ENCODE measurements at places on chromosomes 6 and 20. TPM values are rescaled to one million over a fixed set of nuclear protein-coding genes. Genes with fewer than 3 reads are reported as not detected.

GRCh38 chr6:124670801-124671200 is 291.4 kb upstream of the RNF217 start:
- DNase-seq = no peak
- no peak overlapping the region for H3K4me3 ChIP-seq
- no peaks in the 10 kb centered on the region for H3K4me1 ChIP-seq
- no peaks in the 10 kb centered on the region for H3K27me3 ChIP-seq
- H3K27ac ChIP-seq = no peak overlapping the region

- no peak for DNase-seq
- H3K4me3 ChIP-seq = no peak overlapping the region
- H3K4me1 ChIP-seq = no peaks in the 10 kb centered on the region
- H3K36me3 ChIP-seq = no peaks in the 10 kb centered on the region
Observed at GRCh38 chr6:137765059-137765458, 102.0 kb upstream of the TNFAIP3 start.

GRCh38 chr6:84618046-84618752 is 146.2 kb downstream of the TBX18 start:
- H3K4me1 ChIP-seq = no peaks in the 10 kb centered on the region
- no peak for DNase-seq
- H3K27ac ChIP-seq = no peak overlapping the region
- H3K4me3 ChIP-seq = no peak overlapping the region
- H3K36me3 ChIP-seq = no peaks in the 10 kb centered on the region
- H3K27me3 ChIP-seq = no peaks in the 10 kb centered on the region

GRCh38 chr20:37529968-37530600 is 2.4 kb upstream of the BLCAP start:
- no peak overlapping the region for H3K27ac ChIP-seq
- peak; percentile 33 for DNase-seq
- H3K27me3 ChIP-seq = no peaks in the 10 kb centered on the region
- H3K4me3 ChIP-seq = no peak overlapping the region
- no peaks in the 10 kb centered on the region for H3K36me3 ChIP-seq

- no peak for DNase-seq
- no peak overlapping the region for H3K27ac ChIP-seq
- peaks cover 13% of the 10 kb centered on the region for H3K4me1 ChIP-seq
Observed at GRCh38 chr6:56850626-56851025, 104.3 kb upstream of the BEND6 start.

GRCh38 chr6:1987640-1988039 is 257.8 kb downstream of the GMDS start:
- H3K27me3 ChIP-seq = no peaks in the 10 kb centered on the region
- no peaks in the 10 kb centered on the region for H3K4me1 ChIP-seq
- H3K4me3 ChIP-seq = no peak overlapping the region
- H3K36me3 ChIP-seq = no peaks in the 10 kb centered on the region
- H3K27ac ChIP-seq = no peak overlapping the region

DNA sequence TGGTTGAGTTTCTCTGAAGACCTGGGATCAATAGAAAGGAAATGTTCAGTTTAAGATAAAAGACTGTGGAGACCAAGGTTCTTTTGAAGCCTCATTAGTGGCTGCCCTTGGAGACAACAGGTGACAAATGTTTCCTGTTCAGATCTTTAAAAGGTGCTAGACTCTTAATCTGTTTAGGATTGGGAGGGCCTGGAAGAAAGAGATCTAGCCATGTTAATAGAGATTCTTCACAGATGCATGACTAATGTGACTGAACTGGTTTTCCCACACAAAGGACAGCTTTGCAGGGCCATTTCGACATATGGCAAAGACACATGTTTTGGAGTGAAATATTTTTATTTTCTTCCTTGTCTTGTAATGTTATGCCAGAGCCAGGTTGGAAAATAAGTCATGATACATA is 82.2 kb downstream of the WDR27 start:
- H3K4me3 ChIP-seq = no peak overlapping the region
- no peaks in the 10 kb centered on the region for H3K4me1 ChIP-seq
- DNase-seq = no peak
- no peaks in the 10 kb centered on the region for H3K36me3 ChIP-seq

DNA sequence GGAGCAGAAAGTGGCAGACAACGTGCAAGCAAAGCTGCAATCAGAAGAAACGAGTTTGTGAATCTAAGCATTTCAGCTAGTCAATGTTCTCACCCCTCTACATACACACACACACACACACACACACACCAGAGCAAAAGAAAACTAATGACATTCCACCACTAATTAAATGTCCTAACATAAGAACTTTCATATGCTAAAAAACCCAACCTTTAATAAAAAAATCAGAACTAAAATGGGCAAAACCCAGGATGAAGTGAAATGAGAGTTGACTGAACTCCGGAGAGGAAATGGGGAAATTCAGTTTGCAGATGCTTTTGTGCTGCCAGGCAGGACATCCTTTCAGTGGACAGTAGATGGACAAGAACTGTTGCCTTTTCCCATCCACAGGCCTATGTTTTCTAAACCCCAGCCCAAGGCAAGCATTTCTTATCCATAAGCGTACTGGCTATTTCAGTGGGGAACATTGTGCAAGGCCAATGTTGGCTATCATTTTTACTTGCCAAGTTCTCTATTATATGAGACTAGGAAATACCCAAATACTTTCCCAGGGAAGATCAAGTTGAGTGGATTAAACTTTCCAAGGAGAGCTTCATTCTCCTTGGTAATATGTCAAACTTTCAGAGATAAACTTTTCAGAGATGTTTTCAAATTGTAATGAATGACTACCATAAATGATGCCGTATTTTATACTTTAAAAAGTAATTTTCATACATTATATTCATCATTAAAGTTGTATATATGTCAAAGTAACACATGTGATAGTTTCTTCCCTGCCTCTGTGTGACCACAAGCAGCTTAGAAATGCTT is 27.3 kb downstream of the RIN2 start:
- H3K4me1 ChIP-seq = peaks cover 19% of the 10 kb centered on the region
- peak overlapping the region; percentile 10 for H3K27ac ChIP-seq
- no peaks in the 10 kb centered on the region for H3K27me3 ChIP-seq
- no peaks in the 10 kb centered on the region for H3K36me3 ChIP-seq
- no peak overlapping the region for H3K4me3 ChIP-seq

DNA sequence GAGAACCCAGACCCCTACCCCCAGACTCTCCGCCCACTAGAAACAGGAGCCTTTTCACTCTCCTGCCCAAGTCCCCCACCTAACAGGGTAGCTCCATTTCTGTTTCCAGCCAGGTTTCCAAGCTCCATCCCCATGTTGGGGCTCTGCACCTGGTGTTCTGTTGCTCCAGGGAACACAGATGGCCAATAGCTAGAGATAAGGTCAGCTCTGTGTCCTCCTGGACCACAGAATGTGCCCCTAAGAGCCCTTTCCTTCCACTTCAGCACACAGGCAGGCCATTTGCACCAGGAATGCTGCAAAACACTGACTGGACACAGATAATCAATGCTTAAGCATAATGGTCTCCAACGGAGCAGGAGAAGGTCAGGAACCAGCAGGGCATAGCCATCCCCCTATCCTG is 159.4 kb downstream of the QRSL1 start:
- H3K4me3 ChIP-seq = no peak overlapping the region
- no peaks in the 10 kb centered on the region for H3K36me3 ChIP-seq
- no peak overlapping the region for H3K27ac ChIP-seq
- no peaks in the 10 kb centered on the region for H3K4me1 ChIP-seq
- no peak for DNase-seq
- no peaks in the 10 kb centered on the region for H3K27me3 ChIP-seq

GRCh38 chr20:23287354-23288190 is 63.0 kb upstream of the NXT1 start:
- no peak overlapping the region for H3K27ac ChIP-seq
- peak; percentile 30 for DNase-seq
- H3K27me3 ChIP-seq = no peaks in the 10 kb centered on the region

DNA sequence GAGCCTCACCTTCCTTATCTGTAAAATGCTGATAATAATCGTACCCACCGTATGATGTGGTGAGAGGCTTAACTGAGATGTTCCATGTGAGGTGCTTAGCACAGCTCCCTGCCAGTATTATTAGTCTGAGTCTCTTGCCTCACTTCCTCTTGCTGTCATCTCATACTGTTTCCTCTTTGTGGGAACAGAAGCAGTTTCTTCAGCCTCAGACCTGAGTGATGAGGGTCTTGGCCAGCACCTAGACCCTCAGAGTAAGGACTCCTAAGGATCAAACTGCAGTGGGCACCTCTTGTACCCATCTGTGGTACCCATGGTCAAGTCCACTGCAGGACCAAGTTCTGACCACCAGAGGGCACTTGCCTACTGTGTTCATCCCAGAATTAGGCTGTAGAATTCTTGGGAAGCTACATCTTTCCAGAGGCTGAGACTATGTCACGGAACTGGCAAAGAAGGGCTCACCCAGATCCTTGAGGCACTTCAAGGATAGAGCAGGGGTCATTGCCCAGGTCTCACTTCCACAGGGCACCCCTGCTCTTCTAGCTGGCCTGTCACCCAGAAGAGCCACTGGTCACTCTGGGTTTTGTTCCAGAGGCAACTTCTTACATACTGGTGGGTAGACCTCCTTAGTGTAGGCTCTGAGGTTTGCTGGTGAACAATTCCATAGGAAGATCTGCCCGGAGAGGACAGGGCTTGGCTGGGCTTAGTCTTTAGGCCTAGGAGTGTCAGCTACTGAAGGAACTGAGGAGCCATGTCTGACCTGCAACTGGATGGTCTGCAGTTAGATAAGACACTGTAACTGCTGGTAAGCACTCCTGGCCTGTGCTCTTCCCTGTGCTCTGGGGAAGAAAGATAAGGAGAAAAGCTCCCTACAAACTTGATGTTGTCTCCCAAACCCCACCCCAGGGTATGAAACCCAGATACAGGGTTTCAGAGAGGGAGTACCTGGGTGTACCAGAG is 20.6 kb upstream of the SGK2 start:
- no peak overlapping the region for H3K27ac ChIP-seq
- H3K4me3 ChIP-seq = no peak overlapping the region
- peaks cover 8% of the 10 kb centered on the region for H3K4me1 ChIP-seq
- no peaks in the 10 kb centered on the region for H3K36me3 ChIP-seq
- DNase-seq = peak; percentile 71

DNA sequence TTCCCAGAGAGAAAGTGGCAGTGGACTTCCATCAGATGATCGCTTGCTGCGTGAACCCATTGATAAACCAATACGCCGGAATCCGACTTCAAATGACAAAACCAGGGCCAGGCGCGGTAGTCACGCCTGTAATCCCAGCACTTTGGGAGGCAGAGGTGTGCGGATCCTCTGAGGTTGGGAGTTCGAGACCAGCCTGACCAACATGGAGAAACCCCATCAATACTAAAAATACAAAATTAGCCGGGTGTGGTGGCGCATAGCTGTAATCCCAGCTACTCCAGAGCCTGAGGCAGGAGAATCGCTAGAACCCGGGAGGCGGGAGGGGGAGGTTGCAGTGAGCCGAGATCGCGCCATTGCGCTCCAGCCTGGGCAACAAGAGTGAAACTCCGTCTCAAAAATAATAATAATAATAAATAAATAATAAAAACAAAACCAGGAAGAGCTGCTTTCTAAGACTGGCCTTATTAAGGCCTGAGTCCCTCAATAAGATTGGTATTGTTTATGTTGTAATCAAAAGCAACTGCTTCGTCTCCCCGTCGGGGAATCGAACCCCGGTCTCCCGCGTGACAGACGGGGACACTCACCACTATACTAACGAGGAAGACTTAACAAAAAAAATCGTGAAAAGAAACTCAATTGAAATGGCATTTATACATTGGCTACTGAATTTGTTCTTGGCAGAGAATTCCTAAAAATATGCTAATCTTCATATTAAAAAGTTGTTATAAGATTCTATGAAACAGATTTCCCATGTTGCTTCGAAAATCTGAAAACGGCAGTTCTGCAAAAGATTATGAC is 110.2 kb upstream of the ZNF184 start:
- no peak overlapping the region for H3K27ac ChIP-seq
- no peaks in the 10 kb centered on the region for H3K36me3 ChIP-seq
- H3K27me3 ChIP-seq = no peaks in the 10 kb centered on the region
- H3K4me3 ChIP-seq = no peak overlapping the region
- DNase-seq = no peak

Gene IMPG1
- total RNA-seq = not detected

Gene SLC35D3
- total RNA-seq = not detected

Gene GLO1
- total RNA-seq = 190 TPM

Gene WASF1
- 1.8 TPM for total RNA-seq

Gene PGC
- not detected for total RNA-seq

Gene CLPSL1
- not detected for total RNA-seq
